ENCODE measurements at places on chromosomes 2 and 18. TPM values are rescaled to one million over a fixed set of nuclear protein-coding genes. Genes with fewer than 3 reads are reported as not detected.

The SIGLEC15 gene
- 0.81 TPM for polyA plus RNA-seq

The YES1 gene
- polyA plus RNA-seq = 70.8 TPM

DNA sequence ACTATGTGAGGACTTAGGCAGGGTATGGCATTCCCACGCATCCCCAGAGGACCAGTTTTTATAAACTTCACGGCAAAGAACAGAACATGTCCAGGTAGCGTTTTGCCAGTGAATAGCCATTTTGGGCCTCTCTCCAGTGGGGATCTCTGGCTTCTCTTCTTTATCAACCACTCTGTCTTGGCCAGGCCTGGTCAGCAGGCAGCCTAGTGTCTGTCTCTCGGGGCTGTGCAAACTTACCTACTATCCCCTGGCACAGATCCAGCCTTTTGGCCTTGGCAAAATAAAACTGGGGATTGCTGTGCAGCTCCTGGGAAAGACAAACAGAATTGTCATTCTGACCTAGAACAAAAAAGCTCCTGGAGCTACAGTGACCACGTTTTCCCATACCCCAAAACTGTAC is 14.5 kb downstream of the CAPN14 start:
- no peak for DNase-seq

DNA sequence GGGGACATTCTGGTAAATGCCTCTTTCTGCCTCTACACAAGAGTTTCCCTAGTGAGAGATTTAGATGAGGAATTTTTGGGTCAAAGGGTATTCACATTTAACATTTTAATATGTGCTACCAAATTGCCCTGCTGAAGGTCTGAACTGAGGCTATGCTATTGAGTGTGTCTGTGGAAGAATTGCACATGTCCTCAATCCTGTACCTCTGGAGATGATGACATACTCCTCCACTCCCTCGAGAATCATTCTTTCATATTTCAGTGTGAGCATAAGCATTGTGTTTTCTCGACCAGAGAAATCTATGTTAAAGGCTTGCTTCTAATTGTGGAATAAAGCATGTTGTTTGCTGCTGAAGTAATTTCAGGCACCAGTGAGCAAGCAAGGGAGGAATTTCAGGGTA is 110.5 kb downstream of the TSN start:
- no peak for DNase-seq

DNA sequence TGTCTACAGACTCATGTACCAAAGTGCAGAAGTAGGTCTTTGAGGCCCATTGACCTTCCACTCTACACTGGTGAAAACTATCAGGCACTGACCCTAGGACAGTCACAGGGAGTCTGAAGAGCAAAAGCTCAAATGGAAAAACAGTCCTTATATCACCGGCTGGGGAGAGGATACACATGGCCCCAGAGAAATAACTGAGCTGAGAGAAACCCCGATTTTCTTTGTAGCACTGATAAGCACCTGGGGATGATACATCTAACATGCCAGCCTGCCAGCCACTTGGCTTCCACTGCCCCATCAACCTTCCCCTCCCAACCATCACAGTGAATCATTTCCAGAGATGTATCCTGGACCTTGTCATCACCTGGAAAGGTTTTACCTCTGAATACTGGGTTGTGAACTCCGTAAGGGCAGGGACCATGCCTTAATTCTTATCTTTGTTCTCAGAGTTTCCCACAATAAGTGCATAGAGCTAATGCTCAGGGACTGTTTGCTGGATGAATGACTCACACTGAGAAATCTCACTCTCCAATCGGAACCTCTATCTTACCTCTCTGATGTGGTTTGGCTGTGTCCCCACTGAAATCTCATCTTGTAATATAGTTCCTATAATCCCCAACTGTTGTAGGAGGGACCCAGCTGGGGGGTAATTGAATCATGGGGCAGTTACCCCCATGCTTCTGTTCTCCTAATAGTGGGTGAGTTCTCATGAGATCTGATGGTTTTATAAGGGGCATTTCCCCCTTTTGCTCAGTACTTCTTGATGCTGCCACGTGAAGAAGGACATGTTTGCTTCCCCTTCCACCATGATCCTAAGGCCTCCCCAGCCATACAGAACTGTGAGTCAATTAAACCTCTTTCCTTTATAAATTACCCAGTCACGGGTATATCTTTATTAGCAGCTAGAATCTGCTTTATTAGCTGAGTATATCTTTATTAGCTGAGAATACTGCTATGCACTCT is 37.1 kb downstream of the EVA1A start:
- DNase-seq = no peak
